ENCODE measurements at places on chromosomes 3 and 15.

DNA sequence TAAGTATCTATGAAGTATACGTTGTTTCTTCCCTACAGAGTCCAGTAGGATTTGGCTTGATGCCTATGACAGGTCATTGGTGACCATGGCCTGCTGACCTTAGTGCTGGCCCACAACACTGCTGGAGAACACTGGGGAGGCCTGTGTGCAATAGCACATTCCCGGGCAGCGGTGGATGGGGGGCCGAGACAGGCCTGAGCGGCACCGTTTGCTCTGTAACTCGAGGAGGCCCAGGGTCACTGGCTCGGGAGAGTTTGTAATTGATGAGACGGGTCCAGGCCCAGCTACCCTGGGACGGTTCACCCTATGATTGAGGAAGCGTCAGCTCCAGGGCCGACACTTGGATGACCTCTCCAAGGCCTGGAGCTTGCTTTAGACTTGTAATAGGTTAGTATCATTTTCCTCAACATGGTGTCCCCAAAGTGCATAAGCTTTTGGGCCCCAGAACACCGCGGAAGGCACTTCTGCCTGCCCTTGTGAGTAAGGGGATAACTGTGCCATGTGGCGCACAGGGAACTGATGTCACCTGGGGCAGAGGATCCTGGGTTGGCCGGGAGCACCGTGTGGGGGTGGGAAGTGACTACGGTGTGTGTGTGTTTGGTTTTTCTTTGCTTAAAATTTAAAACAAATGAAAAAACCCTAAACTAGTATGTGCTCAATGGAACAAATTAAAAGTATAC, 12.0 kb downstream of the TRPM1 start:
- DNase-seq = no peak

- DNase-seq = no peak
Observed at GRCh38 chr3:50441424-50442217, 61.8 kb downstream of the CACNA2D2 start.

- no peak for DNase-seq
Observed at GRCh38 chr15:78290222-78290621, 9.2 kb downstream of the SKIC8 start.

- DNase-seq = no peak
Observed at GRCh38 chr3:19065027-19065426, 83.3 kb upstream of the KCNH8 start.

DNA sequence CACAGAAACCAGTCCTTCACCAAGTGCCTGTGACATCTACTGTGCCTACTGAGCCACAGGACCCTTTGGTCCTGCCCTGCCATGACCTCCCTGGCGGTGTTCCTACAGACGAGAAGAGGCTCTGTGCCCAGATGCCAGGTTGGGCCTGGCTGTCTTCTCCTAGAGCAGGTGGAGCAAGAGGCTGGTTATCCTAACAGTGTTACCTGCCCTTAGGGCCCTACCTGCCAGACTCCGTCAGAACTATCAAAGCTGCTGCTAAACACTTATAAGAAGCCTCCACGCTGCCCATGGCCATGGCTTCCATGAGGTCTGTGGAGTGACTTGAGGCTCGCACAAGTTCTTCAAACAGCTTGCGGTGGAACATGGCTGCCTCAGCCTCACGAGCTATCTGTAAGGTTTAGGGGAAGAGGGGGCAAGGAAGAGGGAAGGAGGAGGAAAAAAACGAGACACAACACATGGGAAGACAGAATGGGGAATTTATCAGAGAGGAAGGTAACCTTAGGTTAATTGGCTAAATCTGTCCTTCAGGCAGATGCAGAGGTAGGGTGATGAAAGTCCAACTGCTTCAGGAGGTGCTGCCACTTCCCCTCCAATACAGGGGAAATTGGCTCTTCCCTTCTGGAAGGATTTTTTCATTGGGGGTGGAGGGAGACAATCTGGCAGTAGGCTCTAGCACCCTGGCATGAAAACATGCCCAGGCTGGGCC, 5.4 kb upstream of the GRAMD2A start:
- DNase-seq = no peak

GRCh38 chr3:135382188-135382587, 583.3 kb upstream of the PPP2R3A start:
- no peak for DNase-seq

GRCh38 chr15:42152196-42152920, 4.1 kb downstream of the PLA2G4F start:
- DNase-seq = no peak

- peak; percentile 29 for DNase-seq
Observed at GRCh38 chr3:172167892-172168648, 128.7 kb downstream of the FNDC3B start.

- DNase-seq = no peak
Observed at GRCh38 chr3:151579571-151580270, 118.9 kb upstream of the IGSF10 start.

DNA sequence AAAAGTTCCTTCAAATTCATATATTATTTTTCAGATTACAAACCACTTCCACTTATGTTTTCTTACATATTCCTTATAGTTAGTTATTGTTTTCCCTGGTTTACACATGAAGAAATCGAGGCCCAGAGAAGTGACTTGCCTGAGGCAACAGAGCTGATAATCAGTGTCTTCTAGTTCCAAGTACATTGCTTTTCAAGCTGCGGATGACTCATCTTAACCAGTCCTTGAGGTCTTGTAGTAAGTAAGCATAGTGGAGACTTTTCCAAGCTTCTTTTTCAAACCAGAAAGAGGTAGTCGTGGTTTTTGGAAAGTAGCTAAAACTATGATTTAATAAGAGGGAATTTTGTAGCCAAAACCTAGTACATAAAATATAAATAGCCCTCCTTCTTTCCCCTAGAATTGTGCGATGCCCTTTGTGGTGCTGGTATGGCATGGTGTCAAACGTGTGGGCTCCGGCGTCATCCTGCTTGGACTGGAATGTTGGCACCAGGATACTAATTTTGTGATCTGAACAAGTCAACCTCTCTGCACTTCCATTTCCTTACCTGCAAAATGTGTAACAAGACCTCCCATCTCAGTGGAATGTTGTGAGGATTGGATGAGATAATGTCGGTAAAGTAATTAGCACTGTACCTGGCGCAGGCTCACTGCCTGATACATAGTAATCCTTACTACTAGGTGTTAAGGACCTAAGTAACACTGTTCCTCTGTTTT, 19.0 kb upstream of the DLG1 start:
- DNase-seq = peak; percentile 94

DNA sequence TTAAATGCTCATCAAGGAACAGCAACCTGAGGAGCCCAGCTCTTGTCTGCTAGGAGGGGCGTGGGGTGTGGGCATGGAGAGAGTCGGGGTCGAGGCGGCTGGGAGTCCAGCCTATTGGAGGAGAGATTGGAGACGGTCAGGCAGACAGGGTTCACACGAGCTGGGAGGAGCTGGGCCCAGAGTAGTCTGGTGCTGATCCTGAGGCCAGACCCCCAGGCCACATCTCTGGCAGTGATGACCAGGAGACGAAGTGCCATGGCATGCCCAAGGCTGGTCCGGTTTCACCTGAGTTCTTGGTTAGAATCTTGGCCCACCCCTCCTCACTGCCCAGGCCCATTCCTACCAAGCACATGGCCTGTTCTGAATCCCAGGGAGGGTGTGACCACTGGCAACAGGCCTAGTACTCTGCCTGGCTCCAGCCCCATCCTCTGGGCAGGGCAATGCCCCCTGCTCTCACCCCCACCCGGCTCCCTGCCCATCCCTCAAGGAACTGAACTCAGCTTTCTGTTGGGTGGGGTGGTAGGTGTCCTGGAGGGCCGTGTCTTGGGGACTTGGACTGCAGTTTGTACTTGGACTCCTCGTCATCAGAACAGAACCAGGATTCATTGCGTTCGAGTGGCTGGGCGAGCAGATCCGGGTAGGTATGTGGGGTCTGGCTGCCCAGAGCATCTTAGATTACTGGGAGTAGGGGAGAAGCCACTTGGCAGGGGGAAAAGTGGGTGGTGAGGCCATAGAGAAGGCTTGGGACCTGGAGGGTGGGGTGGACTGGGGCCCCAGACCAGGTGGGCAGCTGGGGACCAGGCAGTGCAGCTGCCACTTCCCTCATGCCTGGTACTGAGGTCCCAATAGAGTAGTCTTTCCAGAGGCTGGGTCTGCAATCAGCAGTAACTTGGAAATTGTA, 20.8 kb downstream of the SLC28A1 start:
- DNase-seq = no peak

GRCh38 chr15:63056829-63057228, 14.3 kb downstream of the TPM1 start:
- no peak for DNase-seq

DNA sequence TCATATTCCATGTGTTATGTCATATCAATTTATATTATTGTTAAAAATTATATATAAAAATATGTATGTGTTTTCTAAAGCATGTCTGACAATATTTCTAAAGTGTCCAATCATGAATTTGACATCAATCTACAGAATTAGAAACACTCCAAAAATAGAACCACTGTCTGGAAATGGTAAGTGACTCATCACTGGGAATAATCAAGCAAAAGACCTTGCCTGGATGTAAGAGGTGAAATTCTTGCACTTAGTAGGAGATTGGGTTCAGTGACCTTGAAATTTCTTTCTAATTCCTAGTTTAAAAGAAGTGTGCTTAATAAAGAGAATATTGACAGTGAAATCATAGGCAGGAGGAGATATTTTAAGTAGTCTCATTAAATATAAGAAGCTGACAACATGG, 188.8 kb downstream of the ZNF385D start:
- DNase-seq = no peak

Measured in ELR (cell line).